Right lung (tissue), 10 donors: ENCODE measurements at places on chromosomes 5 and 9.

GRCh38 chr5:134083517-134083916 is 31.0 kb upstream of the TCF7 start:
- DNase-seq = no peak

DNA sequence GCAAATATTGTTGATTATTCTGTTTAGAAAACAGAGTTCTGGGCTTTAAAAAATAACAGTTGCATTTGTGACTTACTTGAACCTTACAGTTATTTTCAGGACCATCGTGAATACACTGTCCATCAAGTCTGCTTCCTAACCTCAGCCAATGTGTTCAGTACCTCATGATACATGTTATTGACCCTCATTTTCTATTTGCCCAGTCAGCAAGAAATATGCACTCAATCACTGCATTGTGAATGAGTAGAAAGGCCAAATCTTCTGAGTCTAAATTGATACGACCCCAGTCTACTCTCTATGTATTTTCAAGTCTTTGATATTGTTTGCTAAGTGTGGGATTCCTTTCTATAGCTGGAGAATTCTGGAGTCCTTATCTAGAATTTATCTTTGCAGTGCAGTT is 156.2 kb downstream of the RAB3C start:
- DNase-seq = no peak

- DNase-seq = no peak
Observed at GRCh38 chr5:82820188-82820587, 257.0 kb downstream of the TMEM167A start.

DNA sequence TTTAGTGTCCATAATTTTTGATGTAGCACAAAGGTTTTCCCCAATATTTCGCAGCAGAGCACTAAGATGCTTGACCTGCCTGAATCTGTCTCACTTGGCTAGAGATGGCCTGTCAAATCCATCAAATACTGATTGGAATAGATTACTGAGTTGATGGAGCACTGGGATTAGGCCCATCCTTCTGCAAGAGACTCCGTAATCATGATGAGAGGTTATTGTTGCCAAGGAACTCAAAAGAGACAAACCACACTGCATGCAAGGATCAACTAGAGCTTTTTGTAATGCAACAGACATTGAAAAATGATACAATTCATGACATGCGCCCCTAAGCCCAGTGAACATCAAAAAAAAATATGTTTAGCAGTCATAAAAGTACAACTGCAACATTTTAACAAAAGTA is 585.3 kb upstream of the GRAMD2B start:
- DNase-seq = no peak

DNA sequence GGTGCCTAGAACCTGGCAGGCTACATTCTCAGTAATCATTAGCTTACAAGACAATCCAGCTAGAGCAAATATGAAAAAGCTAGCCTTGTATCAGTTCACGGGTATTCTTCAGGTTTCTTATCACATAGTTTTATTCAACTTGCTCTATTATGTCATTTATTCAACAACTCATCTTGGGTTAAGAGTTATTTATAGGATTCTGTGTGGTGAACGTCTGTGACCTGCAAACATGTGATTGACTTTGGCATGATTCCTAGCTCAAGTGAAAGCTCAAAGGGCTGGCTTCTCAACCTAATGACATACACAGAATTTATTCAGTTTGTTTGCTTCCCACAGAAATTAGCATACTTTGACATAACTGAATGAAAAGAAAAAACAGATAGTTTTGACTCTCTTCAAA is 173.1 kb downstream of the PLPPR1 start:
- DNase-seq = no peak

DNA sequence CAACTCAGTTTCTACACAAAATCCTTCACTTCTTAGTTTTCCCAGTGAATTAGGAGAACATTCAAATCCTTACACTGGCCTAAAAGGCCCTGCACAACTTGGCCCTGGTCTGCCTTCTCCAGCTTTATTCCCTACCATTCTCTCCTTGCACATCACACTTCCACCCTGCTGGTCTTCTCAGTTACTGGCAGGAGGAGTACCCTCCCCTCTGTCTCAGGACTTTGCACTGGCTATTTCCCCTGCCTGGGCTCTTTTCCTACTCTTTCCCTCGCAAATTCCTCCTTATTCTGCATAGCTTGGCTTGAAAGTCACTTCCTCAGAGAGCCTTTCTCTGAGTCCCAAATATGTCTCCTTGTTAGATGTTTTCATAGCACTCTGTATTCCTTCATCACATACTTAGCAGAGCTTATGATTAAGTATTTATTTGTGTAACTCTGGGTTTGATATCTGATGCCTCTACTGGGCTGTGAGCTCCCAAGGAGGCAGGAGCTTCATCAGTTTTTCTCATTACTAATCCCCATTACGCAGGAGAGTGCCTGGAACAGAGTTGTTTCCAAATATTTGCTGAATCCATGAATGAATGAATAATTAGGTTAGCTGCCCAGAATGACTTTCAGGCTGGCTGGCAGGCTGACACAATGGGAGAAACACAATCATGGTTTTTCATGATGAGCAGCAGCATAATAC is 159.8 kb upstream of the KLF9 start:
- DNase-seq = no peak

DNA sequence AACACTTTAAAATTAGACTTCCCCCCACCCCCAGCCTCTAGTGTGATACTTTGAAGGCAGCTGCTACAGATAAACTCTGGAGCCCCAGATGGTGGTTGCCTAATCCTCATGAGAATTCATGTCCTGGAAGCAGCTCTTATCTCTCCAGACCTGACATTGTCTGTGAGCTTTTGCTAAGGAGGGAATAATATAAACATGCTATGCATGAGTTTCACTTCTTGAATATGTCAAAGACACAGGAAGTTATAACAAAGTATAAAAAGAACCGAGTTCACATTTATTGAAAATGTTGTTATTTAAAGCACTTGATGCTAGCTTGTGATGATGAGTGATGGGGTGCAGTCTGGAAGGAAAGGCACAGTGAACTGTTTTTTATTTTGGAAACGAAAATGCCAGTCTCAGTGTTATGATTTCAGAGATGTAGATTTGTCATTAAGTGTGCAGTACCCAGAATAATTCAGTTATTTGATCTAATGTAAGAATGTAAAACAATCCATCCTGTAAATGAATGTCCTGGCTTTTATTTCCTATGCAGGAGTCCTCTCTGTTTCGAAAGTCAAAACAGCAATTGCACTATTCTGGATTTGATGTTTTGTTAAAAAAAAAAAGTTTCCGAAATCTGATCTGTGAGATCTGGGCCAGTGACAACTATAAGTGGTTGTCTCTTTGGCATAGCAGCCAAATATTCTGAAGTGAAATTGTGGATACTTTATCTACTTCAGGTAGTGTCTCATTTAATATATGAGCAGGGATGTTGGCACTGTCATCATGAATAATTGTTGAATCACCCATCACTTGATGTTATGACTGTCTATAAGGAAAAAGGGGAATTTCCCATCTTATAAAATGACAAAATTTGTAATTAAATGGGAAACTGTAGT is 77.0 kb downstream of the ZCCHC7 start:
- no peak for DNase-seq

GRCh38 chr9:115850548-115851304 is 302.9 kb upstream of the PAPPA start:
- no peak for DNase-seq

DNA sequence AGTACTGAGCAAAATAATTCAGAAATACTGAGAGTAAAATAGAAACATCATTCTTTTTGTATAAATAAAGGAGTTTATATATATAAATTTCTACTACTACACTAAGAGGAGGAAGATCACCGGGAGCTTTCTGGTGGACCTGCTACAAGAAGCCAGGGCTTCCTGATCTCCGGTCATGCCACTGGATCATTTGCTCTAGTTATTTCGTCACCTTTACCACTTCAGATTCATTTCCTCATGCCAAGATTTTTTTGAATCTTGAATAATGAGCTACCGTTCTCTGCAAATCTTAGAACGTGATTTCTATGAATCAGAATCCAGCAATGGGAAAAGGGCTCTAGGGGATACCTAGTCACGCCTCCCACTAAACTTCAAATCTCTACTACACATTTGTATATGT is 51.9 kb upstream of the TBC1D9B start:
- DNase-seq = no peak
